Activated CD8-positive, alpha-beta T cell treated with anti-CD3 and anti-CD28 coated beads, Interleukin-2, amount 10 ng/mL, durations not matched to agents 7 days and 5 days (primary cell): ENCODE measurements at places on chromosomes 7 and 10. TPM values are rescaled to one million over a fixed set of nuclear protein-coding genes. Genes with fewer than 3 reads are reported as not detected.

DNA sequence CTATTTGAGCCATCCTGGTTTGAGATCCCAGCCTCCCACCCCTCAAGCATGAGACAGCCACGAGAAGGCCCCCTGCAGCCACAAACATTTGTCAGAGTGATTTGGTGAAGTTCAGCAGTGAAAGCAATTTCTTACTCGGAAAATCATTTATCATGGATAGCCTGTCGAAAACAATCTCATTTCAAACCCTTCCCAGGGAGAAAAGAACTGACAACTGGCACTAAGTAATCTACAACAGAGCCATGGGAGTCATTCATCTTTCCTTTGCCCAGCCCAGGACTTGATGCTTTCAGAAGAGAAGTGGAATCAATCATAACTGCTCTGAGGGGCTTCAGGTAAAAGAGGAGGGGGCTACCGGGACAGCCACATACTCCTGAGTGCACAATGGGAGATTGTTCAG lies 411.2 kb downstream of the KCNMA1 start:
- H3K36me3 ChIP-seq, result no peaks in the 10 kb centered on the region
- no peak overlapping the region for H3K4me3 ChIP-seq
- peaks cover 10% of the 10 kb centered on the region for H3K4me1 ChIP-seq

GRCh38 chr10:102775201-102775934 lies 31.6 kb downstream of the WBP1L start:
- no peak overlapping the region for H3K4me3 ChIP-seq
- H3K27ac ChIP-seq, result no peak overlapping the region
- peaks cover 48% of the 10 kb centered on the region for H3K4me1 ChIP-seq
- H3K36me3 ChIP-seq, result peaks cover 16% of the 10 kb centered on the region
- no peaks in the 10 kb centered on the region for H3K27me3 ChIP-seq
- DNase-seq, result no peak

- H3K27me3 ChIP-seq, result no peaks in the 10 kb centered on the region
- peak overlapping the region; percentile 6 for H3K4me3 ChIP-seq
- H3K4me1 ChIP-seq, result peaks cover 96% of the 10 kb centered on the region
These were observed 64.9 kb downstream of the IKZF1 start for GRCh38 chr7:50369143-50370026.

- H3K4me3 ChIP-seq, result no peak overlapping the region
- no peak for DNase-seq
- H3K4me1 ChIP-seq, result peaks cover 19% of the 10 kb centered on the region
These were observed 209.3 kb downstream of the JAZF1 start for GRCh38 chr7:27971171-27971812.

GRCh38 chr10:98224509-98224908 lies 43.5 kb downstream of the LOXL4 start:
- no peaks in the 10 kb centered on the region for H3K27me3 ChIP-seq
- peaks cover 40% of the 10 kb centered on the region for H3K36me3 ChIP-seq
- no peak overlapping the region for H3K27ac ChIP-seq
- DNase-seq, result no peak
- H3K4me1 ChIP-seq, result peaks cover 1% of the 10 kb centered on the region

DNA sequence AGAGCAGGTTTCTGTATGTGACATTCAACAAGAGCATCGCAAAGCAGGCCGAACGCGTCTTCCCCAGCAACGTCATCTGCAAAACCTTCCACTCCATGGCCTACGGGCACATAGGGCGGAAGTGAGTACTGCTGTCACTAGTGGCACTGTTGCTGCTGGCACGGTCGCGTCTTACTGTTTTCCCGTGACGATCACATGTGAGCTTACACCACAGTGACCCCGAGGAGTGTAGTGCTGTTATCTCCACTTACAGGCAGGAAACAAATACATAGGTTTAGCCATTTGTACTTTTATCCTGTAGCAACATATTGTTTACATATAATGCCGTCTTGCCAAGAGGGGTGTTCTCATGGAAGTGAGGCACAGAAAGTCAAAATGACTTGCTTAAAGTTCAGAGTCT lies 25.4 kb downstream of the FBH1 start:
- H3K27ac ChIP-seq, result no peak overlapping the region
- H3K27me3 ChIP-seq, result no peaks in the 10 kb centered on the region
- DNase-seq, result no peak
- H3K4me1 ChIP-seq, result no peaks in the 10 kb centered on the region

DNA sequence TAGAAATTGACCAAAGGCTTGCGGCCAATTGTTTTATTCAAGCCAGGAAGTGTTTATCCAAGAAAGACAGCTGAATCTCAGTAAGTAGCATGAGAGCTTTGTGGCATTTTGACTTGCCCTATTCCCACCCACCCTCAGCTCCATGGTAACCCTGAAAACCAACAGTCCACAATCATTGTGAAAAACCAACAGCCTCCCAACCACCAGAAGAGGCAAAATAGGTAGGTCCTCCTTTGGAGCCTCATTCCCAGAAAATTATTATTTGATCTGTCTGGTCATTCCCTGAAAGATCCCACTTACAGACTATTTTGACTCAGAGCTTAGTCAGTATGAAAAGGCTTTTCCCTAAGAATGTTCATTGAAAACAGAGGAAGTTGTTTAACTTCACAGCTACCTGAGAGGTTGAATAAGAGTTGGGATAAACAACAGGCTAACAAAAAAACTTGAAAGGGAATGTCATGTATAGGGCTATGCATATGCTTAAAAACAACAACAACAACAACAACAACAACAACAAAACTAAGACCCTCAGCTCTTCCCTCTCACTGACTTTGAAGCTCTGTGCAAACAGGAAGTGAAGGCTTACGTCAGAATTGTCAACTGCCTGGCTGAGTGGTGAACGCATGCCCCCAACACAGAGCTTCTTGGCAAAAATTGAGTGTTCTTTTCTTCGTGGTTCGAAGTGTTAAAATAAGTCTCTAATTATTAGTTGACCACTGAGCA lies 11.2 kb downstream of the KPNA7 start:
- H3K4me3 ChIP-seq, result no peak overlapping the region
- DNase-seq, result no peak
- H3K27me3 ChIP-seq, result no peaks in the 10 kb centered on the region
- H3K27ac ChIP-seq, result peak overlapping the region; percentile 8

DNA sequence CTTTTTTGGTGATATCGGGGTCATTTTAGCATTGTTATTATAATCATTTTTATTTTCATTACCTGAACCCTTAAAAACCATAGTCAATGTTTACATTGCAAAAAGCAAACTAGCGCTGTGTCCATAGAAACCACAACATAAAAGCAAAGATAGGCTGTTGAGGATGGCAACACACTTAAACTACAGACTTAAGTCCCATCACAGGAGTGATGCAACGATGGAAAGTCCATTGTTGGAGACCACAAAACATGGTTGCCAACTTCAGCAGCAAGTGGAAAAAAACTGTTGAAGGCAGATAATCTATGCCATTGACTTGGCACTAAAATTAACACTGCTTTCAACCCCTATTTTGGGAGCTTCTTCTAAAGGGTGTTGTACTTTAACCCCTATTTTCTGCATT lies 398.8 kb upstream of the IGFBP3 start:
- H3K4me3 ChIP-seq, result no peak overlapping the region
- no peaks in the 10 kb centered on the region for H3K36me3 ChIP-seq
- no peak overlapping the region for H3K27ac ChIP-seq
- DNase-seq, result no peak
- H3K4me1 ChIP-seq, result no peaks in the 10 kb centered on the region

- no peaks in the 10 kb centered on the region for H3K27me3 ChIP-seq
- H3K4me1 ChIP-seq, result no peaks in the 10 kb centered on the region
These were observed 333.8 kb downstream of the BBS9 start for GRCh38 chr7:33463131-33463530.

GRCh38 chr7:114534953-114535352 lies 120.3 kb downstream of the FOXP2 start:
- H3K27me3 ChIP-seq, result no peaks in the 10 kb centered on the region
- H3K36me3 ChIP-seq, result no peaks in the 10 kb centered on the region
- no peak for DNase-seq
- H3K27ac ChIP-seq, result no peak overlapping the region
- H3K4me1 ChIP-seq, result no peaks in the 10 kb centered on the region

DNA sequence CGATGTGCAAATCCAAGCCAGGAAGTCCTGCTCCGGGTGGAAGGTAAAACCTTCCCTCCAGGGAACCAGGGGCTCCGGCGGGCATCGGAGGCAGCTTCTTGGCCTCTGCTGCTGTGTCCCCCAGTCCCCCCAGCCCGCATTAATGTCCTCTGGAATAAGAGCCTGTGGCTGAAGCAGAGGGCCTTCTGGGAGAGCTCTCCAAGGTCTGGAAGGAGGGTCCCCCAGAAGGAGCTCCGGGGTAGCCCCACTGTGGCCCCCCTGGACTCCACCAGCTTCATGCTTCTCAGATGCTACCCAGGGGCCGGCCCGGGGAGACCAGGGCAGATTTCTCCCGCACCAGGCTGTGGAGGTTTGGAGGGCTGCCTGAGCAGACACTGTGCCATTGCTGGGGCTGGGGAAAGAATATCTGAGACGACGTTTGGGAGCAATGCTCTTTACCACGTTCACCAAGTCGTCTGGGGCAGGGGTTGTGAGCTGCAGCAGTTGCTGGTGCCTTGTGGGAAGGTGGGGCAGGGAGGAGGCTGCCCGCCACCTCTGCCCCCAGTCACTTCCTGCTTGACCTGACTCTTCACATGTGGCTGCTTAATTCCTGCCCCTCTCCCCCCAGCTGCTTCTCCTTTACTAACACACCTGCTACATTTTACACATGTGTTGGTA lies 8.3 kb downstream of the ZNF853 start:
- H3K4me3 ChIP-seq, result peak overlapping the region; percentile 53
- peak overlapping the region; percentile 87 for H3K27ac ChIP-seq
- H3K36me3 ChIP-seq, result peaks cover 6% of the 10 kb centered on the region
- peaks cover 46% of the 10 kb centered on the region for H3K4me1 ChIP-seq

- no peaks in the 10 kb centered on the region for H3K36me3 ChIP-seq
- no peak overlapping the region for H3K27ac ChIP-seq
- H3K27me3 ChIP-seq, result no peaks in the 10 kb centered on the region
- no peak for DNase-seq
These were observed 10.3 kb downstream of the PKD1L1 start for GRCh38 chr7:47937711-47938573.

GRCh38 chr7:64997927-64998391 lies 7.1 kb upstream of the ZNF117 start:
- no peak for DNase-seq
- peaks cover 67% of the 10 kb centered on the region for H3K36me3 ChIP-seq
- H3K4me1 ChIP-seq, result peaks cover 1% of the 10 kb centered on the region
- no peak overlapping the region for H3K4me3 ChIP-seq

- peak overlapping the region; percentile 15 for H3K4me3 ChIP-seq
- peaks cover 82% of the 10 kb centered on the region for H3K4me1 ChIP-seq
- peak overlapping the region; percentile 66 for H3K27ac ChIP-seq
- no peaks in the 10 kb centered on the region for H3K27me3 ChIP-seq
- peaks cover 3% of the 10 kb centered on the region for H3K36me3 ChIP-seq
- no peak for DNase-seq
These were observed 23.1 kb upstream of the DDIT4 start for GRCh38 chr10:72250666-72251065.

GRCh38 chr7:135204341-135204749 lies 7.0 kb downstream of the WDR91 start:
- no peak overlapping the region for H3K4me3 ChIP-seq
- H3K27me3 ChIP-seq, result no peaks in the 10 kb centered on the region
- H3K4me1 ChIP-seq, result peaks cover 13% of the 10 kb centered on the region
- H3K27ac ChIP-seq, result no peak overlapping the region
- peaks cover 18% of the 10 kb centered on the region for H3K36me3 ChIP-seq

GRCh38 chr10:64726466-64726865 lies 1205.3 kb downstream of the REEP3 start:
- H3K4me3 ChIP-seq, result no peak overlapping the region
- H3K27ac ChIP-seq, result no peak overlapping the region
- H3K4me1 ChIP-seq, result no peaks in the 10 kb centered on the region
- no peaks in the 10 kb centered on the region for H3K36me3 ChIP-seq
- no peaks in the 10 kb centered on the region for H3K27me3 ChIP-seq
- DNase-seq, result no peak

GRCh38 chr10:101228153-101228965 lies 904 bp downstream of the LBX1 start:
- peaks cover 74% of the 10 kb centered on the region for H3K27me3 ChIP-seq
- H3K36me3 ChIP-seq, result peaks cover 2% of the 10 kb centered on the region
- H3K27ac ChIP-seq, result peak overlapping the region; percentile 46

DNA sequence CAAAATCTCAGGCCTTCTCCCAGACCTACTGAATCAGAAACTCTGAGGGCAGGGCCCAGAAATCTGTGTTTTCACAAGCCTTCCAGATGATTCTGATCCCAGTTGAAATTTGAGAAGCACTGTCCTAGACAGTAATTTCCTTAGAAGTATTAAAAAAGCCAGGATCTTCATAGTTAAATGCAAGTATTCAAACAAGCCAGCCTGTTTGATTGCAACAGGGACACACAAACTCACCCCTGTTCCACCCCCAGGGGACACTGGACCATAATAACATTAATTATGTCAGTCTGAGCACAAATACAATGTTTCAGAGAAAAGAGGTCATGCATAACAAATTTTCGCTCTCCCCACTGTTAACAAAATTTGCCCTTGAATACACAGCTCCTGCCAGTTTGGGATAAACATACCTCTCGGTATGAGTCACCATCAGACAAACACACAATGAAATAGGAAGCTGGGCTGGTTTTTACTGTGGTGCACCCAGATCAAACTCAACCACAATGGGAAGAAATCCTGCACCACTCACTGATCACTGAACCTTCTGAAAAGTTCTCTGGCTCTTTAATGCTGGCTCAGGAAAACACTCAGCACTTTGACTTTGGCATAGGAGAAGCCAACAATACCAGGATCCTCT lies 34.3 kb downstream of the ABLIM1 start:
- H3K27me3 ChIP-seq, result peaks cover 5% of the 10 kb centered on the region

The FGL2 gene
- total RNA-seq, result 1.6 TPM

The MLXIPL gene
- total RNA-seq, result not detected

The AMPH gene
- total RNA-seq, result not detected

The MBL2 gene
- not detected for total RNA-seq

The SVOPL gene
- total RNA-seq, result 3.5 TPM

The SLC26A5 gene
- total RNA-seq, result not detected

The RPEL1 gene
- total RNA-seq, result not detected

The OR2A25 gene
- not detected for total RNA-seq

The TSPAN15 gene
- 4.7 TPM for total RNA-seq

The TMEM168 gene
- 13.3 TPM for total RNA-seq

The IQUB gene
- not detected for total RNA-seq
